ENCODE measurements at places on chromosomes 2 and 18.

- DNase-seq, result no peak
These were observed 713 bp downstream of the WBP1 start for GRCh38 chr2:74458938-74459363.

DNA sequence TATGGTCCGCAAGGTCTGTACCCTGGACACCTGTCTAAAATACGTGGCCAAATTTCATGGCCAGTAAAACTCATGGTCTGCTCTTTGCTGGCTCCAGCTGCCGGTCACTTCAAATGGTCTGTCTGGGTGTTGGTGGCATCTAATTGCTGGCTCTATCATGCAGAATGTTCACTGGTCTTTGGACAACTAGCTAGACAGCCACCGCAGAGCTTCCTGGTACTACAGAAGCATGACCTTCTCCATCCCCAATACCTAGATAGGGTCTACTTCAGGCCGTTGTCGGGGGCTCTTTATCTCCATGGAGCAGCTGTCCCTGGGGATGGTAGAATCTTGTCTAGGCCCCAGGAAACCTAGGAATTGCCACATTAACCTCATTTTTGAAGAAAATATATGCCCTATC, 88.4 kb upstream of the RMDN2 start:
- no peak for DNase-seq

- DNase-seq, result no peak
These were observed 1072.4 kb upstream of the ZEB2 start for GRCh38 chr2:145592361-145592760.

- DNase-seq, result peak; percentile 87
These were observed at the start of gene NPPC for GRCh38 chr2:231926180-231926741. NPPC (minus strand) TSS chr2:231926396; CDS start chr2:231926249, 147 bp downstream.

GRCh38 chr2:208545403-208546042, 138.9 kb downstream of the PTH2R start:
- DNase-seq, result no peak

DNA sequence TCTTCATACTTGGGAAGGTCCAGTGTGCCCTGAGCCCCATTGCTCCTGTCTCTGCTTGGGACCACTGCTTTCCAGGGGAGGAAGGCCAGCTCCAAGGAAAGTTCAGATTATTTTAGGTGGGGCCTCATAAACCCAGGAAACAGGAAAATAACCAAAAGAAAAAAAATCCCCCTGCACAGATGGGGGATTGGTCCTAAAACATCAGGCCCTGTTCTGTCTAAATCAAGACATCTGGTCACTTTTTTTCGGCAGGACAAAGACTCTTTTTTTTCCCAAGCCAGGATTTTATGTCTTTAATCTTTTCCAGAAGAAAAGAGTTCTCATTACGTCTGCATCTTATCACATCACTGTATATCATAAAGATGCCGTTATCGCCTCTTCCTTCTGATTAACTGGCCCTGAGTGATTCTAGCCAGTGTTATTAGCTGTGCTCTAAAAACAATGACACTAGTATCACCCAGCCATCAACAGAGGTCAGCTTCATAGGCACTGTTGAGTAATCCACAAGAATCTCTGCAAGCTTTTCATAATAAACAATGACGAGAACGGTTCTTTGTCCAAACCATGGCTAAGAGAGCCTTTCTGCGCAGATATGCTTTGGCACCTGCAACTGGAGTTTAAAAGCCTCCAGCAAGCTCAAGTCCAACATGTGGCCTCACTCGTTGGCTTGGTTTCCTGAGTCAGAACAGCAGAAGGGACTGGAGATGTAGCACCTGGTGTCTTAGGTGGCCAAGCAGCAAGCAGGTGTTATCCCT, 138.2 kb downstream of the VAPA start:
- DNase-seq, result no peak

- DNase-seq, result no peak
These were observed 8.0 kb downstream of the NGEF start for GRCh38 chr2:233005096-233005495.

GRCh38 chr2:46806526-46806925, 109.1 kb downstream of the MCFD2 start:
- DNase-seq, result no peak

DNA sequence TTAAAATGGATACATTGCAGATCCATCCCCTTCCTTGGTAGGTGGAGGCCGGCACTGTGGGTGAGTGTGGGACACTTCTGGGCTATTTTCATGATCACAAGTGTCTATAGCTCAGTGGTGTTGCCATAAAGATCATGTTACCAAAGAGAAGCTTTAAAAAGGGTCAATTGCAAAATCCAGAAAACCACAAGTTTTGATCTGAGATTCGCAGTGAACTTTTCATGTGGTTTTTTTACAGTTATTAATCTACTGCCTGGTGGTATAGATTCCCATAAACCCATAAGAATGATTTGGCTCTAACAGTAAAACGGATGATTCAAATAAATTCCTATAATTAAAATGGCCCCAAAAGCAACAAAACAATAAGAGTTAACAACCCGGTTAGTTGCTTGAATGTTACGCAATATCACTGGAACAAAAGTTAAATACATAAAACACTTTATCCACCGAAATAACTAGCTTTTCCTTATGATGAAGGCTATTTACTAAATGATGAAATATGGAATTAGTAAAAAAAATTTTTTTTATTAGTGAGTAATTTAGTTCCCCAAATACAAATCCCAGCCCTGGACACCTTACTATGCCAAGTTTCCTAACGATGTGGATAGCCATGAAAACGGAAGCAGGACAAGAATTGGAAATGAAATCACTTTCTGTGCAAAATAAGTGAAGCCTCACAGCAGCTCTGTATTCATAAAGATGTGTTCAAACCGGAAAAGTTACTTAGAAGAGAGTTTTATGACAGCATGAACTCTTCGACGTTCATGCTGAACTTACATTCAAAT, 95.6 kb upstream of the THOC1 start:
- DNase-seq, result no peak

DNA sequence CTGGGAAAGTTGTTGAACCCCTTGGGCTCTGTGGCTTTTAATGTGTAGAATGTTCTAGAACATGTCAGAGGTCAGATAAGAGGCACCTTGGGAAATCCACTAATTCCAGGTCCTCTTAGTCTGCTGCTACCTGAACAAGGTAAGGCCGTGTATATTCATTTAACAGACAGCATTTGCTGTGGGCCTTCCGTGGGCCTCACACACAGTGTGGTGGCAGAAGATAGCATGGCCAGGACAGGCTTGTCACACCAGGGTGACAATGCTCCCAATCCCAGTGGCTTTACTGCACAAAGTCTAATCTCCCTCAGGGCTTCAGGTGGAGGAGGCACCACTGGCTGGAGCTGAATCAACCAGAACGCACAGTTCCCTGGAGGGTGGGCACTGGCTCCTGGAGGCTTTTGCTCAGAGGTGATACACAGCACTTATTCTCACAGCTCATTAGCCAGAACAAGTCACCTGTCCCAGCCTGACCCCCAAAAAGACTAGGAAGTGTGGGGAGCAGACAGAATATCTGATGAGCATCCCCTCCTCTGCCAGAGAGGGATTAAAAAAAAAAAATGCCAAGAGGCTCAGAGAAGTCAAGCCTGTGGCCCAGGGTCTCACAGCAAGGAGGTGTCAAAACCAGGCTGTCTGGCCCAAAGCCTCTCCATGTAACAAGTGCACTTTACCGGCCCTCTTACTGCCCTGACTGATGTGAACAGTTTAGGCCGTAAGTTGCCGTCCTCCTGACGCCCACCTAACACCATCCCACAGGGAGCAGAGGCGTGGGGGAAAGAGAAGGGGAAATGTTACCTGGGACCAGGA, 216.9 kb upstream of the RAB6C start:
- peak; percentile 33 for DNase-seq

- DNase-seq, result no peak
These were observed 22.3 kb upstream of the DYNC2LI1 start for GRCh38 chr2:43751476-43751990.

DNA sequence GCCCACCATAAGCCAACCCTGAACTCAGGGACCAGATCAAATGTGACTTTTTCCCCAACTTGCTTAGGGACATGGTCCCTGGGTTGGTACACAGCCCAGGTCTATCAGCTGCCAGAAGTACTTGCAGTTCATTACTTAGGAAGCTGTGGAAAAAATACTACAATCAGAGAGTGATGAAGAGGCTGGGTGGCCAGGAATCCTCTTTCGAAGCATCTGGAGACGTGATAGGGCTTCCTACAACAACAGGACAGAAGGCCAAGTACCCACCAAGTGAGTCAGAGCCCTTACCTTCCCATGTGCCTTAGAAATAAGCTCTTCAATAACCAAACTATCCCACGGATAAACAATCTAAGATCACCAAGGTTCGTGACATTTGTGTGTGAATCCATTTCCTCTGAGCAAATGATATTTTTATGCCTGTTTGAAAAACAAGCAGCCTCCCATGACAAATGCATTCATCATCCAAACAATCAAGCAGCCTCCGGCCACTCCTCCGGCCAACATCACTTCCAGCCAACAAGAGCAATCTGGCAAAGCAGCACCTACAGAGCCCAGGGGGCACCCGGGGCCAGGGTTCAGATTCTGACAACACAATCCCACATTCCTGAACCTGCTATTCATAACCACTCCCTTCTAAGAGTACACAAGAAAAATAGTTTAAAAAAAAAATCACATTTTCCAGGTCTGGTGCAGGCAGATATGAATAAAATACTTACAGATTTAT, 26.4 kb downstream of the TBC1D8 start:
- no peak for DNase-seq

DNA sequence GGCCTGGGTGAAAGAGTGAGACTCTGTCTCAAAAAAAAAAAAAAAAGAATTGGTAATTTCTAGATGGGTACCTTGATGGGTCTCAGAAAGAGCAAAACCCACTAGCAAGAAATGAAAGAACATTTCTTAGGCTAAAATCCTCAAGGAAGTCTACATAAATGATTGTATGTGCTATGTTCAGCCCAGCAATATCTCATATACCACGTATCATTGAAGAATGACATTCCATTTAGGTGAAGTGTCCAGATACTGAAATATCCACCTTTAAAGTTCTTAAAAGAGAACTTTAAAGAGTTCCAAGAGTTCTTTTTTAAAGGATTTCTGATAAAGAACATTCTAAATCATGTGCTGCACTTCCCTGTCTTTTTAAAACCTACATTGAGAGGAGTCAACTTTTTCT, 19.2 kb downstream of the NRP2 start:
- no peak for DNase-seq

DNA sequence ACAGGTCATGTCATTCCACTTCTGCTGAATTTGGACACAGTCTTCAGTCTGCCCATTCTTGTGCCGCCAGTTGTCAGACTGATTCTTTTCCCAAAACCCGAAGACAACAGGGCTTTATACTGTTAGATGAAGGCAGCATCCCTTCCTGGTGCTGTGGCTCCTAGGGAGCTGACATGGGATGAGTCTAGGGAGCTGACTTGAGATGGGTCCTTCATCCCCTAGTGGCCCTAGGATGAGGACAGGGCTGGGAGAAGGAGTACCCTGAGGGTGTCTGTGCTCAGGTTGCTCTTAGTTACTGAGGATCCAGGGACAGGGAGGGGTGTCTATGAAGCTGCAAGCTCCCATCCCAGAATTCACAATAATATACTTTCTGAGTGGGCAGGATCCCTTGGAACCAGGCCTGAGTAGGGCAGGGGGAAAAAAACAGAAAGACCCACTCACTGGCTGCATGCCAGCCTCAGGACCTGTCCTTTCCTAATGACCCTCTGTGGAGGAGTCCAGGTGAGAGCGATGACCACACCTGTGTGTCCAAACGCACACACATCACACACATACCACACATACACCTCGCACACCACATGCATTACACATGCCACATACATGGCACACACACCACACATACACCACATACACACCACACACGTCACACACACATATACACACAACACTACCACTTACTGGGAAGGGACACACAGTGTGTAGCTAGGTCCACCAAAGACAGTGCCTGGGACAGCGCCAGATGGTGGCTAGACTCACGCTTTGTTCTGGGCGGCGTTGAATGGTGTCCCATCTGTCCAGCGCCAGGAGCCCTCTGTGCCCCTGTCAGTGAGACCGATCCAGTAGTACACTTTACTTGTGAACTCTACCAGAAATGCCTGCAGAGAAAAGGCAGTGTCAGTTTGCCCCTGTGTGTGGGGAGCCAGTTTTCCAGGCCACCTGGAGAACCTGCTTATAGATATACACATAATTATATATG, 11.1 kb downstream of the CLEC4F start:
- no peak for DNase-seq

DNA sequence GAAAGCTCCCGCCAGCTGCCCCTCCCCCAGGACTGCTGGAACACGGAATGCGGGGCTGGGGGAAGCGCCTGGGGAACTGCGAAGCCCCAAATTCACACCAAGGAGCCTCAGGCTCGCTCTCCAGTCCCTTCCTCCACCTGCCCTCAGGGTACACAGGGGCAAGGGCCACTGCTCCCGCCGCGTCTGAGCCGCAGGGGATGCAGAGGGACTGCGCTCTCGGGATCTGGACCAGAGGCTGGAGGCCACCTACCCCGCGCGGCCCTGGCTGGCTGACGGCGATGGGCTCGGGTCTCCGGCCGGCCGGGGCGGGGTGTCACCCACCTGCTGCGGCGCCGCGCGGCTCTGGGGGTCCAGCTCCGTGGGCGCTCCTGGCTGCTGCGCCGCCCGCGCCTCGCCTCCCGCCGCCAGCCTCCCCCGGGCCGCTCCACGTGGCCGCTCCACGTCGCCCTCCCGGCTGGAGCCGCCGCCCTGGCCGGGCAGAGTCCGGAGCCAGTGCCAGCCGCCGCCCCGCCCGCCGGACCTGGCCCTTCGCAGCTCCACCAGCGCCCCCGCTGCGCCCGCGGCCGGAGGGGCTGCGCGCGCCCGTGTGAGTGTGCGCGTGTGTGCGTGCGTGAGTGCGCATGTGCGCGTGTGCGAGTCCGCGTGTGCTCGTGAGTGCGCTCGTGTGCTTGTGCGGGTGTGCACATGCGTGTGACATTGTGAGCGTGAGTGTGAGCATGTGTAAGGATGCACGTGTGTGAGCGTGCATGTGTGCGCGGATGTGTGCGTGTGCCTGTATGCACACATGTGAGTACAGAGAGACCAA, at the start of gene CGREF1:
TSS of gene CGREF1 (minus strand) at position 604 of the 805 bp plus-strand sequence. CDS start 14,762 bp downstream, outside the sequence.
- peak; percentile 67 for DNase-seq

- DNase-seq, result no peak
These were observed 28.3 kb downstream of the KLHL23 start for GRCh38 chr2:169761970-169762292.

DNA sequence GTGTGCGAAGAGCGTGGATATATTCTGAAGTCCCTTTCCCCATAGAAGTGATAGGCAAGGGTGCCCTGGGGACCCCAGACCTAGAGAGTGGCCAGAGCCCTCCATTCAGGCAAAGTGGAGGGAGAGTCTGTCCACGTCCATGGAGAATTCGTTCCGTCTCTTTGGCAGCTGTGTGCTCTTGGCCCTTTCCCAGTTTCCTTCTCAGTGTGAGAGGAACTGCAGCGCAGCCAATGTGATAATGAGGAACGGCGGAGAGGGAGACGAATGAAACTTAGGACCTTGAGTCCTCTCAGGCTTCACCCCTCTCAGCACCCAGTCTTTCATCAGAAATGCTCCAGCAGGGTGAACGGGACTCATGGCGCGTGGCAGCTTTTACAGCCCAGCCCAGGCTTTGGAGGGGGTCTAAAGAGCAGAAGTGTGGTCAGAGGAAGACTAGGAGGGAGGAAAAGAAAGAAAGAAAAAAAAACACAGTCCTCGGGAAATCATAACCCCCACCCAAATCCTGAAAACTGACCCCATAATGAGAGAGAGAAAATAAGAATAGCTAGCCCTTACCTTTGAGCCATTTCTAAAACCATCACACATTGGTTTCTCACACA, 95.0 kb upstream of the RIOK3 start:
- DNase-seq, result no peak

All from activated CD8-positive, alpha-beta memory T cell treated with anti-CD3 and anti-CD28 coated beads, Interleukin-2, amount 50 U/mL, for 48 hours (primary cell).